Non-pigmented ciliary epithelial cell (primary cell): ENCODE measurements at places on chromosomes 12 and 14.

DNA sequence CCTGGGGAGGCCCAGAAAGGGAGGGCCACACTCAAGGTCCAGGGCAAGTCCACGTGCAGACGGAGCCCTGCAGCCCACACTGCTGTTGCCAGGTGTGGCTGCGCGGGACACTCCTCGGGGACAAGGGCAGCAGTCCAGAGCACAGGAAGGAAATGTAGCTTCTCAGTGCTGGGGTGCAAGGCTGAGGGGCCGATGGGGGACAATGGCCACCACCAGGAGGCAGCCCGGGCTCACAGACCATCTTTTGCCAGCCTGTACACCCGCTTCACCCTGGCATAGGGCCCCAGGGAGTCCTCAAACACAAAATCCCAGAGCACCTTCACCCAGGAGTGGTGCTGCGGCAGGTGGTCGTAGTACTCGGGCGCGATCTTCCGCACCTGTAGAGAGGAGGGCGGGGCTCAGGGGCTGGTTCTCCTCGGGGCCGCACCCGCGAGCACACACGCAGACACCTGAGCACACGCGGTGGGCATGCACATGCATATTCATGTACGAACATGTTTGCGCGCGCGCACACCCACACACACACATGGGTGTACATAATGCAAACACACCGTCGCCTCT lies 12.8 kb downstream of the DEGS2 start:
- no peak for DNase-seq

DNA sequence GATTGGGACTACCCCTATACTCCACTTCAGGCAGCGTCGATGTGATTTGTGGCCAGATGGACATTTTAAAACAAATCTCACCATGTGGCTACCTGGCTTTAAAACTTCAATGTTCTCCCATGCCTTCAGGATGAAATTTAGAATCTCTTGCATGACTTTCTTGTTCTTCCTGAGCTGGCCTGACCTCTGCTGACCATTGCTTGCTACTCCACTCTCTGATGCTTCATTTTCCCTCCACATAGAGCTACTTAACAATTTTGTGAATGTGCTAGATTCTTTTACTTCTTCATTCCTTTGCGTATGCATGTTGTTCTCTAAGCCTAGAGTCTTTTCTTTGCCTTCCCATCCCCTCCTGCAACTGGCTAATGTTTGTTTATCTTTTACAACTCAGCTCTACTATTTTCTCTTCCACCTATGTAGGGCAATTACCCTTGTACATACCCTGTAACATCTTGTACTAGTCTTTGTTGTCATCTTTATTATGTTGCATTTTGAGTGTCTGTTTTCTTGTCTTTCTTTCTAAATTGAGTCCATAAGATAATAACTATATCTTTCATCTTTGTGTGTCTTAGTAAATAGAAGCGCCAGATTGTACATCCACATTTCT lies 41.2 kb downstream of the YLPM1 start:
- DNase-seq: peak; percentile 38

DNA sequence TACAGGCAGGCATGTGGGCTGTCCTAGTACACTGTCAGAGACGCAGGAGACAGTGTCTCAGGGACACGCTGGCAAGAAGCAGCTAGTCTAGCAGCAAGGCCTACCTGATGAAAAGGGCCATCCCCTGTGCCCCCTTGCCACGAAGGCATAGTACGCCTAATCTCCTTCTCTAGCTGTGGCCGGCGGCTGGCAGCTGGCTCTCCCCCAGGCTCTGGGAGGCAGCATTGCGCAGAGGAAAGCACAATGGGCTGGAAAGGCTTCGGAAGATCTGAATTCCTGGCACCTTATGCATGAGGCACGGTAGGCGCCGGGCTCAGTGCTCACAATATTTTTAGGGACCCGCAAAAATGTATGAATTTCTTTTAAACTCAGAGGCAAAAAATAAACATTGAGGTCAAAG lies 16.0 kb upstream of the PLEKHH1 start:
- no peak for DNase-seq

DNA sequence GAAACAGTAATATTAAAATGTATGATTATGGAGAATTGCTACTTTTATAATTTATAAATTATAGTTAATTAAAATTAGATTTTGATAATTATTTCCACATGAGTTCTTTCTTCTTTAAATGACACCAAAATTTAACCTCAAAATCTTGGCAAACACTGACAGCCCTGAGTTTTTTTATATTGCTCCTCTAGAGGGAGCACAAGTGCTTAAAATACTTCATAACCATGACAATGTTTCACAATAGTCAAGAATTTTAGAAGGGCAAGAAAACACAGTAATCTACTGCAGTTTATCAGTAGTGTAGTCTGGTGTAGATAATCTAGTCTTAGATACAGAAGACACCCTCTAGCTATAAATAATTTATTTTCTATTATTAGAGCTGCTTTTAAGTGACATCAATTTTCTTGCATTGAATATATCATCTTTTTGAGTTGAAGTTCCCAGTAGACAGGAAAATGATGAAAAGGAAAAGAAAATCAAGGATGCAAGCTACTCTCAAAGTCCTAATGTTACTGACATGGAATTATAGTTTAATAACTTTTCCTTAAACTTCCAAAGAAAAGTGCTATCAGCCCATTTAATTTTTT lies 14.3 kb upstream of the PTGER2 start:
- no peak for DNase-seq

GRCh38 chr14:74647061-74647677 lies 35.1 kb upstream of the LTBP2 start:
- no peak for DNase-seq

DNA sequence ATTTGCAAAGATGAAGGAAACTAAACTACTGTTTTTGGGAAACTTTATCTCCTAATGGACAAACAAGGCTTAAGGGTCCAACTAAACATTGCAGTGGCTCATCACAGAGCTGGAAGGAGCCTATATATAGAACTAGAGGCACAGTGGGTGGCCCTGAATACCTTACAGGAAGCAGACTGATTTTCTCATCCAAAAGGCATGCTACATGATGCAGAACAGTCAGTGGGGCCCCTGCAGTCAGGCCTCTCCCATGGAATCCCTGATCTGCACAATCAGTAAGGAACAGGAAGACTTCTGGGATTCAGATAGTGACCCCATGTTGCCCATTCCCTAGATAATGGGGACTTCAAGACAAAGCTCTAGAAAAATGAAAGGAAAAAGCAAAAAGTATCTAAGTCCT lies 1.9 kb upstream of the LLPH start:
- DNase-seq: peak; percentile 86

- no peak for DNase-seq
Observed at GRCh38 chr14:81927070-81927469, 393.4 kb upstream of the SEL1L start.

DNA sequence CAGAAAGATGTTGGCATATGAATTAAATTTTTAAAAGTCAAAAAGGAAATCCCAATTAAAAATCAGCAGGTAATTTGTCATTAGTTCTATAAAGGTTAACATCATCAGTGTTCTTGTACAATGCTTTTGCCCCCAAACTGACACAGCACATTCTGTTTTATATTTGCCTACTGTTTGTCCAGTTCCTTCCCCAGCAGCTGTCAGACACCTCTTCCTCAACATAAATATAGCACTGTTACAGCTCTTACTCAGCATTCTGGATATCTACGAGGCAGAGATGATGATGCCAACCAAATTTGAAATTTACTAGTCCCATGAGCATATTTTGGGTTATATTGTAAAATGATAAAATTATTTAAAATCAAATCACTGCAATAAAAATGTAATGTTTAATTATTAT lies 124.6 kb downstream of the SINHCAF start:
- no peak for DNase-seq

GRCh38 chr14:53807542-53807941 lies 149.1 kb downstream of the BMP4 start:
- DNase-seq: no peak

- DNase-seq: no peak
Observed at GRCh38 chr14:63205044-63205575, 867 bp downstream of the RHOJ start.

DNA sequence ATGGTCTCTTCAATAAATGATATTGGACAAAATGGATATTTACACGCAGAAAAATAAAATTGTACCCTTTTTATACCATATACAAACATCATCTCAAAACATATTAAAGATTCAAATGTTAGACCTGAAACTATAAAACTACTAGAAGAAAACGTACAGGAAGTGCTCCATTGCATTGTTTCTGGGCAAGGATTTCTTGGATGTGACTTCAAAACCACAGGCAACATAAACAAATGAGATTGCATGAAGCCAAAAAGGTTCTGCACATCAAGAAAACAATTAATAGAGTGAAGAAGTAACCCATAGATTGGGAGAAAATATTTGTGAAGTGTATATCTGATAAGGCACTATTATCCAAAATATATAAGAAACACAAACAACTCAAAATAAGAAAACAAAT lies 812.4 kb downstream of the NRXN3 start:
- no peak for DNase-seq

- DNase-seq: no peak
Observed at GRCh38 chr12:129101404-129101803, 248.1 kb downstream of the GLT1D1 start.

DNA sequence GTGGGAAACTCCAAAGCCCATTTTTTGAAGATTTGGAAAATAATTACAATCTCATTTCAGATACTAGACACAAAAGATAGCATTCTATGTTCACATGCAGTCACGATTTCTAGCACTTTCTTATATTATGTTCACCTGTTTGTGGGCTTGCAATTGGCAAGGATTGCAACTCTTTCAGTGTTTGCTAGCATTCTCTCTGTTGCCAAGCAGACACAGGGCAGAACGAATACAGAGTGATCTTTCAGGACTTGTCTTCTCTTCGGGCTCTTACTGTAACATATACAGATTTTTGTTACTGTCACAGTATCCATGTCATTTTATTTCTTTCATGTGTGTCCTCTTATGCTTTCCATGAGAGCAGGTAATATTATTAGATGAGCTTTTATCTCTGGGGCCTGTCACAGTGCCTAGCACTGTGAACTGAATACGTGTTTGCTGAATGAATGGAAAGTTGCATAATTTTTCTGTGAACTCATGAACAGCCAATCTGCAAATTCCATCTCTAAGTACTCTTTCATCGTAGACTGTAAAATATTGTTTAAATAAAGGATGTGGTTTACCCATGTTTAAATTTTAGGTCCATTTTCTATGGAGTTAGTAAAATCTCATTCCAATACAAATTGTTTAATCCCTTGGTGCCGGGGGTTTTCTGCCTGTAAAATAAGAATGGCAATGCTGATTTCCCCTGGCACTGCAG lies 105.1 kb downstream of the BMP4 start:
- no peak for DNase-seq

DNA sequence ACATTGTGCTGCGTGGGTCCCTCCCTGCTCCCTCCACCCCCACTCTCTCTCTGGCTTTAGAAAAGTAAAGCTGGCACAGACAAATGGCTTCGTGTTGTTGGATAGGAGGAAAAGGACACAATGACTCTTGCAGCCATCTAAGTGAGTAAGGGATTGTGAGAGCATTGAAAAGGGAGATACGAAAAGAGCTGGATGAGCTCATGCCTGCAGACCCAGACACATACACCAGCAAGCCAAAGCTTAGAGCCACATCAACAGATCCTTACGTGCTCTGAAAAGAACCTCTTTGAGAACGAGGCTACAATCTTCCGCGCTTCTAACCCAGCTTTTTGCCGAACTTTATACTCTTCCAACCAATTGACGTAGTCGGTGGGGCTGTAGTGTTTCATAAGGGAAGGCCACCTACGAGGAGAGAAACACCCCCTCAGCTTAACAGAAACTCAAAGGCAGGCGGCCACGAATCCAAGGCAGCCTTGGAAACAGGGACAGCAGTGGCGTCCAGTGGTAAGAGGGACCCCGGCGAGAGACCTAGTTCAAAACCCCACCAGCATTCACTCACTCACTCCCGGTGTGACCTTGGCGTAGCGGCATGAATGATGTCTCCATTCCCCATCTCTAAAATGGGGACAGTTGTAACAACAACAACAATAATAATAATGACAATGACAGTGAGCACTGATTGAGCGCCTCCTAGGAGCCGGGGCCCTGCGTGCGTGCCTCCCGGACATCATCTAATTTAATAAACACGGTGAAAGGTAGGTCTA lies 1.1 kb downstream of the FBXO21 start:
- peak; percentile 15 for DNase-seq

GRCh38 chr12:69339999-69340398 lies 8.2 kb upstream of the LYZ start:
- no peak for DNase-seq

GRCh38 chr12:1795221-1795784 lies 25.1 kb upstream of the LRTM2 start:
- DNase-seq: no peak

DNA sequence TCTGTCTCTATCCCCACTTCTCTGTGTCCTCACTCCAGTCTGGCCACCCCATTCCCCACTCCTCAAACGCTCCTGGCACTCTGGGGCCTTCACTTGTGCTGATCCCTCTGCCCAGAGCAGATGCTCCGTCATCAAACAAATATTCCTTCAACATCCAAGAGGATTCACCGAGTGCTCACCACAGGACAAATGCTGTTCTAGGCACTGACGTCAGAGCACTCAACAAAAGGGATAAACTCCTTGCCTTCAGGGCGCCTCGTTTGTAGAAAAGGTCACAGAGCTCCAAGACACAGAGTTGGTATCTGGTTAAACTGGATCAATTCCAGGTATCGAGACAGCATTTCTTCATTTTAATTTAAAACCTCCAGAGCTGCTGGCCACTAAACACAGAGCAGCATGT lies 35.3 kb downstream of the PSMC1 start:
- DNase-seq: no peak
